GM10248 (cell line): ENCODE measurements at places on chromosomes 2 and 18.

- DNase-seq = no peak
Observed at GRCh38 chr2:190980630-190981209, 33.3 kb downstream of the STAT1 start.

GRCh38 chr2:11813951-11814350 lies 67.5 kb downstream of the LPIN1 start:
- no peak for DNase-seq

DNA sequence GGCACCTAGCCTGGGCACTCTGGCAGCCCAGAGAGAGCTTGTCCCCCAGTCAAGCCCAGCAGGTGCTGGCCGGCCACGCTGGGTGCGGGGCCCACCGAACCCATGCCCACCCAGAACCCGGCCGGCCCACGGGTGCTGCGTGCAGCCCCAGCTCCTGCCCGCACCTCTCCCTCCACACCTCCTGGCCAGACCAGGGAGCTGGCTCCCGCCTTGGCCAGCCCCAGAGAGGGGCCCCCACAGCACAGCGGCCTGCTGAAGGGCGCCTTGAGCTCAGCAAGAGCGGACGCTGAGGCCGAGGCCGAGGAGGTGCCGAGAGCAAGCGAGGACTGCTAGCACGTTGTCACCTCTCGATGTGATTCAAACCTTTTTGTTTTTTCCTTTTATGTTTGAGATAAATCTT lies 407.0 kb upstream of the KCNJ3 start:
- no peak for DNase-seq

DNA sequence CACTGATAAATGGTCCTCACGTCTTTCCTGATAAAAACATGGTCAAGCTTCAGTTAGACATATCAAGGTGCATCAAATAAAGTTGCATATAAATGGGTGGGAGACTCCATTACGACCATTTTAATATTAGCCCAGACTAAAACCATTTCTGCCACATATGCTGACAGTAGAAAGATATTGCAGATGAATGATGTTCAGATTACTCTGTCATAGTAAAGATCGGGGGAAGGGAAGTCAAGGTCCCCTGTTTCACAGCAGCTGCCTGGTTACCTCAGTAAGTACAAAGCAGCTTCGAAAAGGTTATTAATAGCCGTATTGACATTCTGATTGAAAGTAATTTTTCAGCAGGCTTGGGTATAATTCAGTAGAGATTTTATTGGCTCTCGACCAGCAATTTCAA lies 927.7 kb upstream of the CDH2 start:
- no peak for DNase-seq

GRCh38 chr2:155815851-155816250 lies 516.7 kb downstream of the NR4A2 start:
- DNase-seq = peak; percentile 15

DNA sequence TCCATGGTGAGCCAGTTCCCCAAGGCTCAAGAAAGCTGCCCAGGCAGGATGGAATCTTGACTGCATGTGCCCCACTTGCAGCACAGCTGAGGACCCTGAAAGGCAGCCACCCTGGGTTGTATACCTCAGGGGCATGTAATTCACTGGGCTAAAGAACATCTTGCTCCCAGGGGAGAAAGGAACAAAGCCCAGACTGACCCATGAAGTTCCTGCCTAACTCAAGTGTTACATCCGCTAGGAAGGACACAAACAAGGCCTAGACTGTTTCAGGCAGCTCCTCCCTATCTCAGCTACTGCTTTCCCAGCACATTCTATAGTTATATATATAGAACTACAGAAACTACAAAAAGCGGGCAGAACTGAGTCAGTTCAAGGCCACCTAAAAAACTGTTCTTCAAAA lies 69.0 kb downstream of the RBM43 start:
- DNase-seq = no peak

- DNase-seq = no peak
Observed at GRCh38 chr2:29879456-29879855, 41.9 kb downstream of the ALK start.

DNA sequence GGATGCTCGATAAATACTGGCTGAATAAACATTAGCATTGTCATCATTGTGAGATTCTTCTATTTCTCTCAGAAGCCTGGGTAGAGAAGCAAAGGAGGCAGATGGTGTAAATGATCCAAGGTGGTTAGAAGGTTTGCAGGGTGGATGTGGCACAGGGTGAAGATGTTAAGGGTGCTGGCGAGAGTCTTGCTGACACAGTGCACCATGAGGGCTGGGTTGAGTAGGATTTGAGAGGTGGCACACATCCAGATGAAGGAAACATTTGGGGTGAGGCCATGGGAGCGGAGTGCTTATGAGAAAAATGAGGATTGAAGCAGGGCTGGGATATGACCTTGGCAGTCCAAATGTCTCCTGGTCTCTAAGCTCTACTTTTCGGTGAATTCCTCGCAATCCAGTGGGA lies 17.8 kb upstream of the CPO start:
- no peak for DNase-seq

DNA sequence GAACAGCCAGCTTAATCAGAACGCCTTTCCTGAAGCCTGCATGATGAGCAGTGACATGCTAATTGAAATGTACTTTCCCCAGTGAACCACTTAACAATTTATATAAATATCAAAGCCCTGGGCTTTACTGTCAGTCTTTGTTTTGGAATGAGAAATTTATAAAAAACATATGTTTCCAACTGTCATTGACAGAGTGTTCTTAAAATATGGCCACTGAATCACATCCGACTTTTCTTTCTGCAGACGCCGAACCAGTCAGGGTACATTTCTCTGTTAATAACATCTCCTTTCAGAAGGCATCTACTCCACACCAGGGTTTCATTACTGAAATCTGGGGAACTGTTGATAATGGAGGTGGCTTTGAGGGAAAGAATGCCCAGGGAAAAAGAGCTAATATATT lies 343.7 kb downstream of the INSIG2 start:
- no peak for DNase-seq

DNA sequence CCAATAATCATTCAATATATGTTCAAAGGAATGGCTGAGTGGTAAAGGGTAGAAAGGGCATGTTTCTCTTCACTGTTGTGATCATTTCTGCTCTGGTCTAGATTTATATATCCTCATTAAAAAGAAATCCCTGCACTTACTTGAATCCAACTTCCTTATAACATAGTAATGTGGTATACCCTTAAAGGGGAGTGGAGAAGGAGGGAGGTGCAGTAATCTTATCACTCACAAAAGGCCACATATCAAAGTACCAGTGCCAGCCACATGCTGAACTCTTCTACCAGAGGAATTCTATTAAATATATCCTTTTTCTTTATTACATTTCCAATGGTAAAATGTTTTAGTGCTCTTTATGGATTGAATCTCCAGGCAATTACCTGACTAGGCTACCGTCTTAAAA lies 3.3 kb downstream of the KATNAL2 start:
- DNase-seq = no peak
